Adipose tissue (tissue), 3 donors: ENCODE measurements at places on chromosomes 2 and 18. TPM values are rescaled to one million over a fixed set of nuclear protein-coding genes. Genes with fewer than 3 reads are reported as not detected.

CYB5A gene
- 593 TPM for polyA plus RNA-seq

CPLX4 gene
- polyA plus RNA-seq, result not detected

CDH7 gene
- polyA plus RNA-seq, result not detected

MEIS1 gene
- 27.3 TPM for polyA plus RNA-seq

SERPINB10 gene
- polyA plus RNA-seq, result not detected

GTF2A1L gene
- polyA plus RNA-seq, result 0.34 TPM

LYG2 gene
- polyA plus RNA-seq, result not detected

PMAIP1 gene
- 0.46 TPM for polyA plus RNA-seq

NAGK gene
- polyA plus RNA-seq, result 52.6 TPM

MYO5B gene
- 3.3 TPM for polyA plus RNA-seq

LRRC30 gene
- not detected for polyA plus RNA-seq

ANKRD62 gene
- polyA plus RNA-seq, result not detected

STPG4 gene
- not detected for polyA plus RNA-seq

KYNU gene
- 0.30 TPM for polyA plus RNA-seq

SH3RF3 gene
- 5.4 TPM for polyA plus RNA-seq

CDCA7 gene
- 0.59 TPM for polyA plus RNA-seq

PLGLB1 gene
- 0.87 TPM for polyA plus RNA-seq

FBXO41 gene
- polyA plus RNA-seq, result 0.51 TPM

IL36G gene
- not detected for polyA plus RNA-seq

DCDC2C gene
- not detected for polyA plus RNA-seq

IFIH1 gene
- polyA plus RNA-seq, result 8.5 TPM

ALS2 gene
- 11.6 TPM for polyA plus RNA-seq

MYO7B gene
- 2.2 TPM for polyA plus RNA-seq

FTCDNL1 gene
- 1.4 TPM for polyA plus RNA-seq

FOXD4L1 gene
- not detected for polyA plus RNA-seq

FSIP2 gene
- polyA plus RNA-seq, result not detected

STK17B gene
- 8.7 TPM for polyA plus RNA-seq

CRACDL gene
- 3.6 TPM for polyA plus RNA-seq

CYP1B1 gene
- 144 TPM for polyA plus RNA-seq

NFU1 gene
- polyA plus RNA-seq, result 83.9 TPM

DUSP2 gene
- 2.3 TPM for polyA plus RNA-seq
